HFFc6 (cell line): ENCODE measurements at places on chromosomes 3 and 15.
A peak's percentile ranks its signal among the peaks of the same experiment; 100 is the strongest.

DNA sequence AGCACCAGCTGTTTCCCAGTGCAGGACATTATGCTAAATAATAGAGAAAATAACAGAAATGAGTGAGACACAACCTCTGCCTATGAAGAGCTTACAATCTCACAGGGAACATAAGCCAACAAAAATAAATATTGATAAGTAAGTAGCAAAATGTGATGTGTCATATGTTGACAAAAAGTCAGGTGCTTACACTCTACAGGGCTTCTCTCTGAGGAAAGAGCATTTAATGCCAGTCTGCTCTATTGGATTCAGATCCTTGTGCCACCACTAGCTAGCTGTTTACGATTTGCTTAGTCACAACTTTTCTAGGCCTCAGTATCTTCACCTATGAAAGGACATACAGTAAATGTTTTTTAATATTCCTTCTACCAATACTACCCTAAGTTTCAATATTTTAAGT, 500.9 kb upstream of the NAALADL2 start:
- DNase-seq: no peak

- DNase-seq: peak; percentile 39
Measured at GRCh38 chr3:177069514-177070329, 127.6 kb downstream of the TBL1XR1 start.

GRCh38 chr3:182979674-182980191, 605 bp downstream of the DCUN1D1 start:
- no peak for DNase-seq

DNA sequence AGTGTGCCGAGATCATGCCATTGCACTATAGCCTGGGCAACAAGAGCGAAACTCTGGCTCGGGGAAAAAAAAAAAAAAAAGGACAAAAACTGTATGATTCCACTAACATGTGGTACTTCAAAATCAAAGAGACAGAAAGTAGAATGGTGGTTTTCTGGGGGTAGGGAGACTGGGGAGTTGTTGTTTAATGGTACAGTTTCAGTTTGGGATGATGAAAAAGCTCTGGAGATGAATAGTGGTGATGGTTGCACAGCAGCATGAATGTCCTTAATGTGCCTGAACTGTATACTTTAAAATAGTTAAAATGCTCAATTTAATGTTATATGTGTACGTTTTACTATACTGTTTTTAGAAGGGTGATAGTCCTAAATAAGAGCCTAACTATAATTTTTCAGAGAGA, 27.4 kb downstream of the RAD51 start:
- no peak for DNase-seq

GRCh38 chr15:59866642-59867041, 137.5 kb upstream of the FOXB1 start:
- DNase-seq: no peak

GRCh38 chr3:143585720-143586456, 262.4 kb downstream of the SLC9A9 start:
- no peak for DNase-seq

GRCh38 chr3:107275511-107275910, 101.7 kb upstream of the CCDC54 start:
- no peak for DNase-seq

- DNase-seq: peak; percentile 68
Measured at GRCh38 chr3:16866571-16866970, 18.2 kb upstream of the PLCL2 start.

DNA sequence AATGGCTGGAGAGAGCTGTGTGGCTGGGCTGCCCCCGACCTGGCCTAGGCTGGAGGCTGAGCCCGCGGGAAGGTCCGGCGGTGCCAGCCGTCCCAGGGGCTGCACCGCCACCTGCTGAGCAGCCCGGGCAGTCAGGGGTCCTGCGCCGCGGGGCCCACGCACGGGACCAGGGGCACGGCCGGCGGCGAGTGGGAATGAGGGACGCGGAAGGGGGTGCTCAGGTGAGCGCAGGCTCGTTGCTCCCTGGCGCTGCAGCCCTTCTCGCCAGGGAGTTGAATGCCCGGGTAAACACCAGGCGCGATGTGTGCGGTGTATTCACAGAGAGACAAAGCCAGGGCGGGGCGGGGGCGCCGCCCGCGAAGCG, 666 bp upstream of the SEMA3F start:
- no peak for DNase-seq

DNA sequence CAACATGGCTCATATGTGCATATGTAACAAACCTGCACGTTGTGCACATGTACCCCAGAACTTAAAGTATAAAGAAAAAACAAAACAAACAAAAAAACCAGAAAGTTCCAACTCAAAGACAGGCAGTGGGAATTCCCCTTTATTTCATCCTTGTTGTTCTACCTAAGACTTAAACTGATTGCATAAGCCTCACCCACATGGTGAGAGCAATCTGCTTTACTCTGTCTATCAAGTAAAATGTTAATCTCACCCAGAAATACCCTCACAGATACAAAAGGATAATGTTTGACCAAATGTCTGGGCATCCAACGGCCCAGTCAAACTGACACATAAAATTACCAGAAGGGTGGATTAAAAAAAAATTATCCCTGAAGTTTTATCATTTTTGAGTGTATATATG, 190.9 kb upstream of the PLSCR5 start:
- DNase-seq: no peak

DNA sequence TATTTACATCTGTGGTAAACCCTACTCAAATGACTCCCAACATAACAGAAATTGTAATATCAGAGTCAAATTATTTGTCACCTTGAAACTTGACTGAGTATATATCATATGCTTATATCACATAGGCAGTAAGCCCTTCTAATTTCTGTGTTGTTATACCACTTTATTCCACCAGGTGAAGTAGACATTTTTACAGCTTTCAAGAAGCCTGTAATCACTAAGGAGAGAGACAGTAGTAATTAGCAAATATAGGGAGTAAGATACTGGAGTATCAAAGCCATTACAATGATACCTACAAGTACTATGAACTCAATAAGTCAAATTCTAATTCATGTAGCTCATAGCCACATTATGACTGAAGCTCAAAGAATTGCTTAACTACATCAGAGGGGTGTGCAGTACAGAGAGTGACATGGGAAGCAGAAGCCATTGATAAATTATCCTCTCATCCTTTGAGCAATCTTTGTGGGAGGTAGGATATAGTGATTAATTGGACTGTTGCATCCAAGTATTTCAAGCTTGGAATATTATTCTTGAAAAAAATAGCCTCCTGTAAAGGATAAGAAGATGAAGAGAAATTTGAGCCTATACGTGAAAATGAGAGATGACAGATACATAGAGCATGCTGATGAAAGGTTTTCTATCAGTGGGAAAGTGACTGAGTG, 1005.9 kb downstream of the ZPLD1 start:
- no peak for DNase-seq

GRCh38 chr3:117141812-117142211, 432.2 kb downstream of the TUSC7 start:
- no peak for DNase-seq
